Occipital lobe (tissue), 3 donors: ENCODE measurements at places on chromosomes 7 and 10.

- DNase-seq, result no peak
Measured at GRCh38 chr7:29793507-29793906, 12.8 kb upstream of the WIPF3 start.

- peak; percentile 29 for DNase-seq
Measured at GRCh38 chr10:120979435-120980278, 128.5 kb downstream of the WDR11 start.

- no peak for DNase-seq
Measured at GRCh38 chr7:3979611-3980299, 678.7 kb downstream of the SDK1 start.

DNA sequence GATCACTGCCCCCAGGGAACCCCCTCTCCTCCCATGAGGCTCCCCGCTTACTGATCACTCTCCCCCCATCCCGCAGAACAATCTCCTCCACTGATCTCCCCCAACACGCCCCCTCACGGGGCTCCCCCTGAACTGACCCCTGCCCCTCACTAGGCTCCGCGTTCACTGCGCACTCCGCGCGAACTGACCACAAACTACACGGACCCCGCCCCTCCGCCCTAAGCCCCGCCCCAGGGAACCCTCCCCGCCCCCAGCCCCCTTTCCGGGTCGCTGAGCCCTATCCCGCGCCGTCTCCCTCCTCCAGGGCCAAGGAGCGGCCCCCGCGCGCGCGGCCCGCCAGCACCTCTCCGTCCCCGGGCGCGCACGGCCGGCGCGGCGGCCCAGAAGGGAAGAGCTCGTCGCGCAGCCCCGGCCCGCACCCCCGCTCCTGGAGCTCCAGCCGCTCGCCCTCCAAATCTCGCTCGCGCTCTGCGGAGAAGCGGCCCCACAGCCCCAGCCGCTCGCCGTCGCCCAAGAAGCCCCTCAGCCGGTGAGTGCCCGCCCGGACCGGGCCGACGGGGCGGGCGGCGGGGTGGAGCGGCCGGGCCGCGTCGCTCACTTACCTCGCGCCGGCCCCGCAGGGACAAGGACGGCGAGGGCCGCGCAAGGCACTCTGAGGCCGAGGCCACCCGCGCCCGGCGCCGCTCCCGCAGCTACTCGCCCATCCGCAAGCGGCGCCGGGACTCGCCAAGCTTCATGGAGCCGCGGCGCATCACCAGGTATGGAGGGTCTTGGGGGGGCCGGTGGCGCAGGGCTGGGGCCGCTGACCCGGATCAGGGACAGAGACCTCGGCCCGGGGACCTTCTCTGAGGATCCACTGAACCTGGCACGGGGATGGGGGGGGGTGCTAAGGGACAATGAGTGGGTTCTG, 19.9 kb upstream of the HSPB1 start:
- no peak for DNase-seq

GRCh38 chr7:139776486-139777132, 1.2 kb downstream of the HIPK2 start:
- peak; percentile 28 for DNase-seq

- no peak for DNase-seq
Measured at GRCh38 chr10:80485946-80486764, 32.0 kb downstream of the TSPAN14 start.

- no peak for DNase-seq
Measured at GRCh38 chr10:119222966-119223386, 15.6 kb downstream of the GRK5 start.
